ENCODE measurements at places on chromosomes 4 and X.

DNA sequence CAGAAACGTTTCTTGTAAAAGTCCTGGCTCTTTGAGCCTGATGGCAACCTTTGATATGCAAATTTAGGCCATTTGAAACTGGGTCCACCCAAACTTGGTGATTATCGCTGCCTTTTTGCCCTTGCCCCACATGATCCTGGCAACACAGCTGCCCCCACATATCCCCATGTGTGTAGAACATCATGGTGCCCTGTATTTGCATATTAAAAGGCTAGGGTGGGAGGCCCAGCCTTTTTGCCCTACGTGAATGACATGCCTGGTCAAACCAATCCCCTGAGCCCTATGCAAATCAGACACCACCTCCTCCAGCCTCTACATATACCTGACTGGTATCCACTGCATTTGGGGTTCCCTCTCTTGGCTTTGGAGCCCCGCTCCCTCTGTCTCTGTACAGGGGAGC lies 202.4 kb downstream of the MAB21L2 start:
- DNase-seq: no peak

GRCh38 chr4:3229964-3230363 lies 19.0 kb upstream of the MSANTD1 start:
- no peak for DNase-seq

- no peak for DNase-seq
These were observed 19.0 kb upstream of the SLC2A9 start for GRCh38 chr4:10040049-10040892.

DNA sequence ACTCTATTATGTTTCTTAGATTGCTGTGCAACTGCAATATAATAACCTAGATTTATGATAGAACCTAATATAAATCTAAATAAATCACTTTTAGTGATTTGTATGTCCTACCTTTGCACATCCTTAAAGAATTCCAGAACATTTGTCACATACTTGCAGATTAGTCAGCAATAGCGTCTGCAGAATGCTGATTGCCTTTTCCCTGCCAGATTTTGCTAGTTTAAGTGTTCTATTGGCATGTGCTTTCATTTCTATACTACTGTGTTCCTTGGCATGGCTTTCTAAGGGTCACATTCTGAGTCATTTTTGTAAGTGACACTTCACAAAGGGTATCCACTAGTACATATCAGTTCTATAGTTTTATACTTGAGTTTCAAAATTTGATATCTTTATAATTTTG lies 303.1 kb upstream of the GIMD1 start:
- DNase-seq: no peak

GRCh38 chr4:684623-685327 lies 4.2 kb downstream of the SLC49A3 start:
- no peak for DNase-seq

Measured in fibroblast of the aortic adventitia (primary cell).